B cell (primary cell): ENCODE measurements at places on chromosomes 5 and 9.

DNA sequence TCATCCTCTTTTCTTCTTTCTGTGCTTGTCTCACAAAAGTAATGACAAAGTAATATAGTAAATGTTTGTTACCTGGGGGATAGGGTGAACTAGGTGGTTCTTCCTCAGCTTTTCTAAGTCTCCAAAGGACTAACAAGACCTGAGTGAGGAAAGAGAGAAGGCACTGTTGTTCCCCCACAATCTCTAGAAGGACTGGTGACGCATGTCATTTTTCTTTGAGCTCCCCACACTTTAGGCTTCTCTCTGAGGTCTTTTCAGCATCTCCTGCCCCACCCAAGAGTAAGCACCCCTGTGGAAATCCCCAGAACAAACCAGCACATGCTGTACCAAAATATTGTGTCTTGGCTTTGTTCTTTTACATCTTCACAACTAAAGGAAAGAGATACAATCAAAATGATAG, 2.4 kb upstream of the IL7R start:
- peak; percentile 26 for DNase-seq
- no peaks in the 10 kb centered on the region for H3K27me3 ChIP-seq
- H3K4me3 ChIP-seq = no peak overlapping the region
- no peaks in the 10 kb centered on the region for H3K36me3 ChIP-seq
- H3K4me1 ChIP-seq = peaks cover 17% of the 10 kb centered on the region

DNA sequence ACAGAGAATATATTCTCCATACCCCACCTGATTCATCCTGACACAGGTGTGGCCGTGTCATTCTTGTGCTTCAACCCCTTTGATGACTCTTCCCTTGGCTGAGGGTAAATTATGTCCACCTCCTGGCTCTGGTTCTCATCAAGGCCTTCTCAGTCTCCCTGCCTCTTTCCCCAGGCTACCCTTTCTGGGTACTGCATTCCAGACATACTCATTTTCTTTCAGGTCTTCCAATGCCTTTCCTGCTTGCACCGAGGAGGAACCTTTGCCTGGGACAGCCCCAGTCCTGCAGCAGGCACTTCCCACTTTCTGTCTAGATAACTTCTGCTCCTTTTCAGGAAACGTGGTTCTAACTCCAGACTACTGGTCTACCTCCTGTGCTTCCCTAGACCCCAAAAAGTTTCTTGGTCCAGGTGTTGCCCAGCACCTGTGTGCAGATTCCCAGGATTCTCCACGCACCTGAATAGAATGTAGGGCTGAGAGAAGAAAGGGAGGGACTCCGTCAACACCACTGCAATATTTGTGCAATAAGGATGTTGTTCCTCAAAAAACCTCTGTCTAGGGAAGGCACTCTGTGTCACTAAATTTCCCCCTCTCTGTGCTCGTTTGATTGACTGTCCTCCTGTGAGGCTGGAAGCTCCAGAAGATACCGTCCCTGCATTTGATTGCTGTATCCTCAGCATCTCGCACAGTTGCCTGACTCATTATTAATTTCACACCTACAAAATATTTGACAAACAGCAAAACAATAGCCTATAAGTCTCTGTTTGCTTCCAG, 255.4 kb upstream of the NFIL3 start:
- H3K4me3 ChIP-seq = no peak overlapping the region
- H3K27ac ChIP-seq = no peak overlapping the region
- no peaks in the 10 kb centered on the region for H3K27me3 ChIP-seq
- peaks cover 7% of the 10 kb centered on the region for H3K4me1 ChIP-seq

- no peaks in the 10 kb centered on the region for H3K4me1 ChIP-seq
- no peaks in the 10 kb centered on the region for H3K36me3 ChIP-seq
- no peaks in the 10 kb centered on the region for H3K27me3 ChIP-seq
- H3K27ac ChIP-seq = no peak overlapping the region
These were observed 360.1 kb upstream of the C9orf72 start for GRCh38 chr9:27933210-27934025.

DNA sequence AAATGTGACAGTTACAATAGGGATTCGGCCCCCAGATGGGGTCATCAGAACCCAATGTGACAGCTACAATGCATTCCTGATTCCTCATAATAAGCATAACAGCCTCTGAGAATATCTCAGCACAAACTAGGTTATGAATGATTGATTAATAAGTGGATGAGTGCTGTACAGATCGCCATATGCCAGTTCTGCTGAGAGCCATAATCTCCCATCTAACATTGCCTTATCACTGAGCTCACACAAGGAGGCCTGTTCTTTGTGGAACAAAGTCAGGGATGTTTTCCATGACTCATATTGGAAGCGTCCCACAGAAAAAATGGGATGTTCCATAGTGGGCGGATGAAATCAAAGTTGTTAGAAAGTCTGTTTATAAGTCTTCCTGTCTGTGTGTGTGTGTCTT, 89.6 kb downstream of the KIF4B start:
- no peaks in the 10 kb centered on the region for H3K27me3 ChIP-seq
- no peaks in the 10 kb centered on the region for H3K36me3 ChIP-seq
- no peak overlapping the region for H3K27ac ChIP-seq
- DNase-seq = no peak

DNA sequence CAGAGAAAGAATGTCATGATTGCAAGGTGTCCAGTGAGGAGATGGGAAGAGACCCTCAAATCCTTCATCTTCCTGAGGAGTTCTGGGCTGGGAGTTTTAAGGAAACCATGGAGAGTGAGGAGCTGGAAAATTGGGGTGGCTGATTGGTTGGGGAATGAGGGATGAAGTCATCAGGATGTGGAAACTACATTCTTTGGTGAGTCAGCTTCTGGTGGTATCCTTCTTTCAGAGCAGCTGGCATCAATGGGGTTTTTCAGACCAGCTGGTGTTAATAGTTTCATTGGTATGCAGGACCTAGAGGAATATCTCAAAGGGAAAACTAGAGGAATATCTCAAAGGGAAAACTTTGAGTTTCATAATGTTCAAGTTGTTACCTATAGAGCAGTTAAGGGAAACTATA, 45.2 kb downstream of the RNF180 start:
- no peaks in the 10 kb centered on the region for H3K27me3 ChIP-seq
- H3K4me1 ChIP-seq = no peaks in the 10 kb centered on the region
- no peak overlapping the region for H3K27ac ChIP-seq
- no peaks in the 10 kb centered on the region for H3K36me3 ChIP-seq
- DNase-seq = no peak

- no peaks in the 10 kb centered on the region for H3K27me3 ChIP-seq
- no peak for DNase-seq
- peak overlapping the region; percentile 100 for H3K27ac ChIP-seq
- H3K36me3 ChIP-seq = peaks cover 8% of the 10 kb centered on the region
- peaks cover 61% of the 10 kb centered on the region for H3K4me1 ChIP-seq
- H3K4me3 ChIP-seq = peak overlapping the region; percentile 98
These were observed 1.1 kb downstream of the GPBP1 start for GRCh38 chr5:57174890-57175510.

DNA sequence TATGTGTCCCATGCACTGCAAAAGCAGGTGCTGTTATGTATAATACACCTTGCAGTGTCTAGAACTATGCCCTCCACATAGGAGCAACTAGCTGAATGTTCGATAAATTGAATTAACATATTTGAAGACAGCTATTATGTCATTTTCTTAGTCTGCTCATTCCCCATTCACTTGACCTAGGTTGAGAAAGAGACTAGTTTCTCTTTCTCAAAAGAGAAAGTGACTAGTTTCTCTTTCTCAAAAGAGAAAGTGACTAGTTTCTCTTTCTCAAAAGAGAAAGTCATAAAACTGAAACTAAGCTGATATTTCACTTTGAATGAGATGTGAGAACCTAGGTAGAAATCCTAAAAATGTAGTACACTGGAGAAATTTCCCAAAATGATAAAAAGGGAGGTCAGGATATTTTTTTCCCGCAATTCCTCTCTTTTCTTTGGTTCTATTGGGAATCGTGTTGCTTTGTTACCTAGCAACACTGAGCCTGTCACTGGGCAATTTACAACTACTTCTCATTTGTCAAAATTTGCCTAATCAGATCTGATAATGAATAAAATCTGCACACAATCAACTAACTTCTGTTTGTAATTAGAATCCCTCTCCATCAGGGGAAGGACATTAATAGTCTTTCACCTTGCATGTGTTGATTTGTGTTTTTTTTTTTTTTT, 132.0 kb upstream of the GRIA1 start:
- no peak for DNase-seq
- no peaks in the 10 kb centered on the region for H3K36me3 ChIP-seq
- H3K27me3 ChIP-seq = no peaks in the 10 kb centered on the region

- DNase-seq = no peak
- H3K27me3 ChIP-seq = no peaks in the 10 kb centered on the region
These were observed 435.3 kb upstream of the TNC start for GRCh38 chr9:115553060-115553773.

- no peaks in the 10 kb centered on the region for H3K4me1 ChIP-seq
- H3K4me3 ChIP-seq = no peak overlapping the region
- no peak overlapping the region for H3K27ac ChIP-seq
These were observed 825 bp upstream of the PCAT7 start for GRCh38 chr9:94554078-94554438.

- H3K27me3 ChIP-seq = no peaks in the 10 kb centered on the region
- no peak for DNase-seq
- no peaks in the 10 kb centered on the region for H3K36me3 ChIP-seq
These were observed 14.7 kb upstream of the NINJ1 start for GRCh38 chr9:93148721-93149120.

GRCh38 chr5:36662291-36662851, 56.0 kb downstream of the SLC1A3 start:
- no peaks in the 10 kb centered on the region for H3K4me1 ChIP-seq
- no peak for DNase-seq
- no peak overlapping the region for H3K27ac ChIP-seq
- no peaks in the 10 kb centered on the region for H3K27me3 ChIP-seq
- H3K4me3 ChIP-seq = no peak overlapping the region

- no peak overlapping the region for H3K4me3 ChIP-seq
- H3K27me3 ChIP-seq = no peaks in the 10 kb centered on the region
- no peak for DNase-seq
- H3K4me1 ChIP-seq = no peaks in the 10 kb centered on the region
- peaks cover 64% of the 10 kb centered on the region for H3K36me3 ChIP-seq
These were observed 18.0 kb downstream of the POLR1E start for GRCh38 chr9:37503736-37504135.
